ENCODE measurements at places on chromosomes 6 and 20.
A peak's percentile ranks its signal among the peaks of the same experiment; 100 is the strongest.

DNA sequence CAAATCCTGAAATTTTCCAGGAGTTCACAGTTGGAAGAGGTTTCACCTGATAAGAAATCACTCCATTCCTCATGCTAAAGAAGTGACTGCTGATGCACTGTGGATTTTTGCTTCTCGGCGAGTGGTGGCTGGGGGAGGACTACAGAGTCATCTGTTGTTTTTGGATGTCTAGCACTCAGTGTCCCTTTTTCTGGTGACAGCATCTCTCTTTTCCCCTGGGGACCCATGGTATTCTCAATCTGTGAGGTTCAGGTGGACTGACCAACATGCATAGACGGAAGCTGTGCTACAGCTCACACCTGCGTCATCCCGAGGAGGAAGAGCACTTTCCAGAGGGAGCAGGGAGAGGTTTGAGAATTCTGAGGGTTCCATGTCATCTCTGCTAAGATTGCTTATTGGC lies 42.7 kb upstream of the ZNF831 start:
- no peak for DNase-seq

- DNase-seq, result peak; percentile 11
Observed at GRCh38 chr6:33126101-33126714, 50.4 kb downstream of the HLA-DPB1 start.

GRCh38 chr6:158020811-158021210 lies 39.1 kb downstream of the SYNJ2 start:
- DNase-seq, result no peak

DNA sequence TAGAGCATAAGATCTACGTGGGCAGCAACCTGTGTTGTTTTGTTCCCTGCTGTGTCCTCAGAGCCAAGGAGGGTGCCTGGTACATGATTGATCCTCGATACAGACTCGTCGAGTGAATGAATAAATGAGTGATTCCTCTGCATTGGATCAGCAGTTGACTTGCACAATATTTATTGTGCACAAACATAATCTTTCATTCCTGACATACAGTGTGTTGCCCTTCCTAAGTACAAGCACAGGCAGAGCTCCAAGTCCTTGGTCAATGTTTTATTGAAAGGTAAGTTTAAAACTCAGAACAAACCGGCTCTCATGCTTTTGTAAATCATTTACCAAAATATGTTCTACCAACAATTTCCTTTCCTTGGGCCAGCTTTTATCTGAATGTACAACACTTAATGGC lies 57.4 kb downstream of the STMND1 start:
- DNase-seq, result no peak

GRCh38 chr6:70079241-70079640 lies 212.9 kb downstream of the COL19A1 start:
- no peak for DNase-seq

DNA sequence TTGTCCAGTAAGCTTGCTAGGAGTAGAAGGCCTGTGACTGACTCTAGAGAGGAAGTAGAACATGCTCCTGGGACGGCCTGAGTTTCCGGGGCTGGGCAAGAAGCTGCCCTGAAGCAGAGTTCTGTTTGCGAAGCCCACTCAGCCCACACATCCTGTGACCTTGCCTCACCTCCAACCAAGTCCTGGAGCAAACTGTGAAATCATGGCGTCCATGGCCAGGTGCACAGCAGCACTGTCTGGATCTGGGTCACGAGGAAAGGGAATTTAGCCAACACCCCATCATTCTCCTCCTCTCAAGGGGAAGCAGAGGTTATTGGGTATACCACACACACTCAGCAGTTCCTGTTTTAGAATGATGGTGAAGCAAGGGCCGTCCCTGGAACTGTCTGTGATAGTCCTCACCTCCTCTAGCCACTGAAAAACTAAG lies 87.5 kb downstream of the CRYBG1 start:
- DNase-seq, result no peak

- DNase-seq, result peak; percentile 12
Observed at GRCh38 chr6:100719883-100720682, 161.0 kb downstream of the ASCC3 start.

- DNase-seq, result no peak
Observed at GRCh38 chr20:32572271-32572968, 12.7 kb downstream of the NOL4L start.

All from NCI-H524 (cell line).